ENCODE measurements at places on chromosomes 3 and 15.

- peak; percentile 17 for DNase-seq
Observed at GRCh38 chr3:107959550-107960154, 131.2 kb downstream of the CD47 start.

- no peak for DNase-seq
Observed at GRCh38 chr3:98710067-98710659, 53.0 kb upstream of the ST3GAL6 start.

GRCh38 chr3:42043099-42043813, 47.9 kb upstream of the TRAK1 start:
- no peak for DNase-seq

DNA sequence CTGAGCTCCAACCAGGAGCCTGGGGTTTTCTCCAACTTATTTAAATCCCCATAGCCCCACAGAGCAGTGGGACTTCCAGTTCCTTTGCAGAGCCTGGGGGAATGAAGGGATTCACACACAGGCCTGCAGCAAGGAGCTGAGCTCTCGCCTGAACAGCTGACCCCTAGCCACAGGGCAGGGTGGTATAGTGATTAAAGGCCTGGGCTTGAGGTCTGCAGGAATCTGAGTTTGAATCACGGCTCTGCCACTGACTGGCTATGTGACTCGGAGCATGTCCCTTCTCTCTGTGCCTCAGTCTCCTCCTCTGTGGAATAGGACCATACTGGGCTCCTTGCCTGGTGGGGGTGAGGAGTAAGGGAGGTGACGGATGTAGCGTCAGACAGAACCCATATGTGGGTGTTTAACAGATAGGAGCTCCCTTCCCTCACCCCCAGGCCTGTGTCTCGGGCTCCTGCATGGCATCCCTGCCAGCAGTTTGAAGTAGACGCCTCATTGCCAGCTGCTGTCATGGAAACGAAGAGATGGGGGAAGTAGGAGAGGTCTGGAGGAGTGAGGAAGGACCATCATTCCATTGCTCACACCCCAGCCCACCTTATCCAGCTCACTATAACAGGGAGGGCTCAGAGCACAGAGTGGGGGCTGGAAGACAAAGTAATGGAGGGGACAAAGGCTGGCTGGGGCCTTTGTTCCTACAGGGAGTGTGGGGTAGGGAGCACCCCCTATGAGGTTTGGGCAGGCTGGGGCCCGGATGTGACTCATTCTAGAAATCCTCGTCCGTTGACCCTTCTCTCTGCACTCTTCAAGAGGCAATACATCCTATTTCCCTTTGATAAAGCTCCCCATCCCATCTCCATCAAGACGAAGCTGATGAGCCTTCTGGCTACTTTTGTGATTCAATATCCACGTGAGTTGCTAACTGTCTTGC, 14.8 kb downstream of the HRH1 start:
- peak; percentile 85 for DNase-seq

DNA sequence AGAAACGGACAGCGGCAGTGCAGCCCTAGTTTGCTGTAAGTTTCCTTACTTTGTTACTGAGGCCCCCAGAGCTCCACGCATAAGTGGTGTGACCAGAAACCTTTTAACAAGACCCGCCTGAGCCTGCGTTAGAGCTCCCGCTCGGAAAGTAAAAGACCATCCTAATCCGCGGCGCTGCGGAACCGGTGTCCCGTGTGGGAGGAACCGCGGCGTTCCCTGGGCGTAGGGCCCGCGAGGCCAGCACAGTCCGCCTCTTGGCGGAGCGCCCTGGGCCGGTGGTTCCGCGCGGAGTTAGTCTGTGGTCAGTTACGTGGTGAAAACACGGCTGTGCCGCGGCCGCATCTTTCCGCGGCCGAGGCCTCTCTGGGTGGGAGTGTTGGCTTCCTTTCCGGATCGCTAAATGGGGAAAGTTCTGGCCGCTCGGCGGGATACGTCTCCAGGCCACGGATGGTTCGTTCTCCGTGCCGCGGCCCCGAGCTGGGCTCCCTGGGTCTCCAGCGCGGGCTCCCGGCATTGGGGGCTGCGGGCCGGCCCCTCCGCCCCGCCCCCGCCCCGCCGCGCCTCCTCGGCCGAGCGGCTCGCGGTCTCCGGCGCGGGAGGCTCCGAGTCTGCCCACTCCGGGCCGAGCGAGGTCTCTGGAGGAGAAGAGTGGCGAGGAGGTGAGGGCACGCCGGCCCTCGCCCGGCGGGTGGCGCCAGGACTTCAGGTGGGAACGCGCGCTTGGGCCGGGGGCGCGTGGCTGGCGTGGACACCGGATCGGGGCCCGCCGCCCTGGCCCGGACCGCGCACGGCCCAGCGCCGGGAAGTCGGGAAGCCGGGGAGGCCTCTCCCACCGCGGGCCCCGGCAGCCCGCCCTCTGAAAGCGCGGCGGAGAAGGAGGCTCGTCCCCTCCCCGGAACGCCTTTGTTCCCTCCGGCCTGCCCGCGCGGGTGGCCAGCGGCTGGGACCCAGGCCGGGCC, 754 bp downstream of the B3GNT5 start:
- peak; percentile 39 for DNase-seq

DNA sequence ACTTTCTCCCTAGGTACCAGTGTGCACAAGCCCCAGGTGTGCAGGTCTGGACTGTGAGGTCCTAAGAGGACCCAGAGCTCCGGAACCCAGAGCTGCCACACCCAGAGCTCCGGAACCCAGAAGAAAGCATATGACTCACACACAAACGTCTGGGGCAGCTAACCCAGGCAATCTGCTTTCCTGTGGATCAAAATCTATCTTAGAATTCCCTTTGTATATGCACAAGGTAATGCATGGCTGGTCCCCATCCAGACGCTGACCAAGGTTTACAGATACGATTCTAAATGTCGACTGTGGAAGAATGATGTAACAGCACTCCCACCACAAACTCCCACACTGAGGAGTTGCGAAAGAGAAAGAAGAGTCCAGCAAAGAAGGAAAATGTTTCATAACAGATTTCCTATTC, 15.7 kb downstream of the KCNMB2 start:
- DNase-seq: peak; percentile 24

DNA sequence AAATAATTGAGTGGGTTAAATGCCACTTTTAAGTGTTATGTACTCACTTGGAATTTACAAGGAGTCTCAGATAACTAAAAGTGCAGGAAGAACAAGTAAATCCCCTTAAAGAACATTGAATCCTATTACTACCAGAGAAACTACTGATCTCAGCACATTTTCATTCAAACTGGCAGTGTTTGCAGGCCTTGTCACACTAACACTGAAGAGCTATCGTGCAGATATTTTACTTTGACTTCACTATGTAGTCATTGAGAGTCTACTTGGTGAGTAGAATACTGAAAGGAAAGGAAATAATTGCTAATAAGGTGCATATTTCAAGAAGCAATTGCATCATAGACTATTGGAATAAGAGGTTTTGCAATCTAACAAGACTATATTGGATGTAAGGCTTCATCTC, 721.4 kb upstream of the CBLB start:
- DNase-seq: no peak

DNA sequence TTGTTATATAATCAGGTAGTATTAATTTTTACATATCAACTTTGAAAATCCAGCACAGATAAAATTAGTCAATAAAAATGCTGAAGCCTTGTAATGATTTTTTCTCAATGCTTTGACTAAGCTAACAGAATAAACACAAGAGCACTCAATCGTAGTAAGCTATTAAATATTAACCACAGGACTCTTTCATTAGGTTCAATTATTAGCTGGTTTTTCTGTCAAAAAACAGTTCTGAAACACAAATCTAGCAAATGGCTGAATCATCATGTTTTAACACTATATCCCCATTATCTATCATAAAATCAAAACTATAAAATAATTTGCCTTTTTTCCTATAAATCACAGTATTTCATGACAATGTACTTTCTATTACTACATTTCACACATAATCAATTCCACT, 69.6 kb downstream of the PLOD2 start:
- DNase-seq: no peak

DNA sequence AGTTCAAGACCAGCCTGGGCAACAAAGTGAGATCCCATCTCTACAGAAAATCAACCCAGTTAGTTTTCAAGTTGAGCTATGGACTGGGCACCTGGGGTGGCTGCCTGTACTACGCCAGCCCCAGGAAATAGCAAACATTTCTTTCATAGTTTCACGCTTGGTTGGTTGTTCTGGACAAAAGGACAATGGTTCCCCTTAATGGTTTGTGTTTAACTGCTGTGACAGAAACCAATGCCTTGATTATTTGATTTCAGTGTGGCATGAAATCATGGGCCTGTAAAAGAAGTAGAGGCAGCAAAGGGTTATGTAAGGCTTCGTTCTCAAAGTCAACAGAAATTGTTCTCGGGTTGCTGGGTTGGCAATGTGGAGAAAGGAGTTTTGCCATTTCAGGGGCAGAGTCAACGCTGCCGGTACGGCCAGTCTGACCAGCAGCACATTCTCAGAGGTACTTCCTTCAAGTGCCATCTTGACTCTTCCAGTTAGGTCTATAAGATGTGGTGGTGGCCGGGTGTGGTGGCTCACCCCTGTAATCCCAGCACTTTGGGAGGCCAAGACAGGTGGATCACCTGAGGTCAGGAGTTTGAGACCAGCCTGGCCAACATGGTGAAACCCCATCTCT, 12.7 kb downstream of the LCMT2 start:
- DNase-seq: no peak

DNA sequence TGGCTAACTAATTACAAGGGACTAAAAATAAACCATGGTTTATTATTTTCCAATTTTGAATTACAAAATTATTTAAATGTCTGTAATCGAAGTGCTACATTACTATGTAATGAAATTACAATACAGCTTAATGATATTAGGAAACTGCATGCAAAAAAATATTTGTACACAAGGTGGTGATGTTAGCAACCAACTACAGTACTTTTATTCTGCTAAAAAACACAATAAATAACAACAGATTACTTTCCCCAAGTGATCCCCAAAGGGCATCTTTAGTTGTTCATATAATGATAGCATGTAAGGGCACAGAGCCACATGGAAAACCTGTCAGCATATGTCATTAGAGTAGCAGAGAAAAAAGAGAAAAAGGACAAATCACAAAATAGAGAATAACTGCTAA, 147.5 kb upstream of the SOX2 start:
- no peak for DNase-seq

GRCh38 chr15:42273900-42274701, 868 bp upstream of the TMEM87A start:
- DNase-seq: peak; percentile 58

DNA sequence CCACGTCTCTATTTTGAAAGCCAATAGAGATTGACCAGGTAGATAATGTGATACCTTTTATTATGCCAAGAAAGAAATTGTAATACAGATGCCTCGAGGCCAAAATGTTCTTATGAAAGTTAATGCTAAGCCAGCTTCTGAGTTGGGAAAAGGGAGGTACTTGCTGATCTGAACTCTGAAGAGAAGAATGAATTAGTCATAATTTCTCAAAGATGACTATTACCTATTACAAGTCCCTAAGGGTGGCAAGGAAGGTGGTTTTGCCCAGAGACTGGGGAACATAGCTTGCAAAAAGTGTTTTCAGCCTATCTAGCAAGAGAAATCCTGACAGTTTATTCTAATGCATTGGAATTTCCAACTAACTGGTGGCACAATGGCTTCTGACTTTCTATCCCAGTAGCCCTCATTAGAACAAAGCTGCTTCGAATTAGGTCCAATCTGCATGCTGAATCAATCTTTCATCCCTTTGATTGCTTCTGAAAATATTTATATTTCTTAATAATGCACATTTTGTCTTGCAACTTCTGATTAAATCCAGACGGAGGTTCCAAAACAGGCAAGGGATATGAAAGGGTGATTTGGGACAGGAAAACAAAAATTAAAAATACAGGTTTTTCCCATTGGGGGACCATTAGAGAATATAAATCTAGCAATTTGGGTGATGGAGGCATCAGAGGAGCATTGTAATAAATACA, 17.7 kb upstream of the NR2F2 start:
- DNase-seq: peak; percentile 56

GRCh38 chr3:107916171-107916570, 174.7 kb downstream of the CD47 start:
- no peak for DNase-seq

DNA sequence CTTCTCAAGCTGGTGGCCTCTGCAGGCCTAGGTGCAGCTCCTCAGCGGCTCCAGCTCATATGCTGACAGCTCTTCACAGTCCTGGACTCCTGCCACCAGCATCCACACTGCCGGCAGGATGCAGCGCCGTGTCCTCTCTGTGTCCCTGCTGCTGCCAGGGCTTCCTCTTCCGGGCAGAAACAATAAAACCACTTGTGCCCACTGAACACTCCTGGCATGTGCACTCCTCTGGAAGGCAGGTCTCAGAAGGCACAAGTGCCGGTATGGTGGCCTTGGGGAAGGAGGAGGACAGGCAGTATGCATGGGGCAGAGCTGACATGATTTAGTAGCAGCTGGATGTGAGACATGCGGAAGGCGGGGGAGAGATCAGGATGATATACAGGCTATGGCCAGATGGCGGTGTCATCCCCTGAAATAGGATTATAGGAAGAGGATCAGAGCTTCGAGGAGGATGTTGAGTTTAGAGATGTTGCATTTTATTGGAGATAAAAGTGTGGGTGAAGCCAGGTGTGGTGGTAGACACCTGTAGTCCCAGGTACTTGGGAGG, 7.5 kb upstream of the MAN2A2 start:
- peak; percentile 22 for DNase-seq

GRCh38 chr3:100105501-100105900, 8.8 kb downstream of the FILIP1L start:
- no peak for DNase-seq

DNA sequence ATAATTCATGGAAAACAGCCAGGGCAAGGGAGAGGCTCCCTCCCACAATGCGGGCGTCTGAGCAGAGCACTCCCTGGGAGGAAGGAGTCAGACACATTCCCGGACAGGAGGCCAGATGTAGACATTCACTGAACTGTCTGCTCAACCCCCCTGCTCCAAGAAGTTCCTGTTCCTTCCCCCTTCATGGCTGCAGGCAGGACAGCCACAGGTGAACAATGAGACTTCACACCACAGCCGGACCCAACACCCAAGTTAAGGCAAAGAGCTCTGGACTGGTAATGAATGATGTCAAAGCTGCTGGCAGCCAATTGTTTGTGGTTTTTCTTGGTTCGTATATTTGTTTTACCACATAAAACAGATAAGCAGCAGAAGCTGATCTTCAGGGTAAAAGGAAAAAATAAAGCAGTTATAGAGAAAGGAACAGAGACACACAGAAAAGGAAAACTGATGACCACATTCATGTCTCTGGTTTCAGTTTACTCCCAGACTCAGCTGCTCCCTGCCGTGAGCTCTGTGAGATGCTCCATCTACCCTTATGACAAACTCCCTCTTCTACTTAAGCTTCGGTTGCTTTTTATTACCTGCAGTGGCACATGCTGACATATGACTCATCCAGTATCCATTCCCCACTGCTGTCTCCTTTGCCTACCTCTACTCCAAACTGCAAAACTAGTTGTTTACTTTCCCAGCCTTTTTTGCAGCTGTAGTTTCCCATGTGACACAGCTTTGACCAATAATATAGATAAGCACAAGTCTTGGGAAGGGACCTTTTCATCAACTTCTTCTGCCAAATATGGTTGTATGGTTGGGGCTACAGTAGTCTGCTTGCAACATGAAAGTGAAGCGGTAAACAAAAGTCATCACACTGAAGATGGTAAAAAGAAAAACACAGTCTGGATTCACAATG, 33.1 kb downstream of the DZIP1L start:
- DNase-seq: peak; percentile 40

GRCh38 chr3:191329654-191330529, at the start of gene UTS2B:
UTS2B (minus strand) TSS chr3:191330526; CDS start chr3:191282189, 48,337 bp downstream.
- peak; percentile 70 for DNase-seq

GRCh38 chr3:171526146-171526545, 65.9 kb upstream of the TNIK start:
- DNase-seq: peak; percentile 67

- peak; percentile 47 for DNase-seq
Observed at GRCh38 chr3:183968666-183969245, 48.9 kb downstream of the ABCC5 start.

All from HCEC 1CT (cell line).